ENCODE measurements at places on chromosomes 12 and 14. TPM values are rescaled to one million over a fixed set of nuclear protein-coding genes. Genes with fewer than 3 reads are reported as not detected.
A peak's percentile ranks its signal among the peaks of the same experiment; 100 is the strongest.

Gene TPH2
- not detected for total RNA-seq

Gene OR4E2
- total RNA-seq, result not detected

Gene ARHGDIB
- 140 TPM for total RNA-seq

Gene GLT1D1
- not detected for total RNA-seq

- no peak for DNase-seq
Measured at GRCh38 chr12:113740699-113741098, 225.4 kb downstream of the RBM19 start.

GRCh38 chr14:102659797-102660196 is 67.3 kb downstream of the RCOR1 start:
- DNase-seq, result peak; percentile 52

All from HT1080 (cell line).